T-helper 1 cell (primary cell): ENCODE measurements at places on chromosomes 4 and X.

DNA sequence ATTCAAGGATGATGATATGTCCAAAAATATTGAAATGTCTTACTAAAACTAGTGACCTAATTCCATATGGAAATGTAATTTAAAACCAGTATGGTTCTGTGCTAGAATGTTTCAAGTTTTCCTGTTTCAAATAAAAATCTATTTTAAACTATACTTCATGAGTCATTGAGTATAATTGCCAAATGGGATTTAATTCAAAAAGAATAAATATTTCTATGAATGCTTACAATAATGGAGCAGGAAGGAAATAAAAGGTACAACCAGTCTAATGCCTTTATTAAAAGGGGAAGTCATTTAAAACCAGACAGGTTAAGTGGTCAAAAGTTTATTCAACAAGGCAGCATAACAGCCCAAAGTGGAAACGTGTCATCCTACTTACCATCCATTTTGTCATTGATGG, 2347.1 kb downstream of the PCDH7 start:
- no peak for DNase-seq

- no peak for DNase-seq
Observed at GRCh38 chr4:139655116-139655515, 10.5 kb upstream of the MGST2 start.

DNA sequence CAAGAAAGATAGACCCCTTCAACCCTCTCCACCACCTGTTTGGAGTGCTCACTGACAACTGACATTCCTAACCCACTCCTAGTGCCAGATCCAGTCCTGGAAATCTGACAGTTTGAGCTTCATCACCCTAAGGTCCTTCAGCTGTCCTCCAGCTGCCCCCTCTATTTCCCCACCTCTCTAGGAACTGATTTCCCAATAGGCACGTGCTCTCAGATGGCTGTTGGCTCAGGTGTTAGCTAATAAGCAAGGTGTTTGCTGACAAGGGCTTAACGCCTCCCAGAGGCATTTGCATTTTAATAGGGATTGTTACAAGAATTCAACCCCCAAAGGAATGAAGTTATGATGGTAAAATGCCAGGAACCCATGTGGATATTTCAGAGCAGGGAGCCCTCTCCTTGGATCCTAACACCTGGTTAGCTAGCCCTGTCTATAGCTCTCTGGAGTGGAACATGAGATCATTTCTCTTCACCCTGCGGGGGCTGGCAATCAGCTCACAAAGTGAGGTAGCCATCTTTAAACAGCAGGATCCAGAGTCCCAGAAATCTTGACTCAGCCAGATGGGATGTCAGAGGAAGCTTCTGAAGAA, 348.5 kb upstream of the SFRP2 start:
- DNase-seq = no peak

GRCh38 chr4:683982-684622, 4.8 kb downstream of the SLC49A3 start:
- DNase-seq = no peak

GRCh38 chr4:18582841-18583240, 561.3 kb upstream of the LCORL start:
- DNase-seq = no peak

DNA sequence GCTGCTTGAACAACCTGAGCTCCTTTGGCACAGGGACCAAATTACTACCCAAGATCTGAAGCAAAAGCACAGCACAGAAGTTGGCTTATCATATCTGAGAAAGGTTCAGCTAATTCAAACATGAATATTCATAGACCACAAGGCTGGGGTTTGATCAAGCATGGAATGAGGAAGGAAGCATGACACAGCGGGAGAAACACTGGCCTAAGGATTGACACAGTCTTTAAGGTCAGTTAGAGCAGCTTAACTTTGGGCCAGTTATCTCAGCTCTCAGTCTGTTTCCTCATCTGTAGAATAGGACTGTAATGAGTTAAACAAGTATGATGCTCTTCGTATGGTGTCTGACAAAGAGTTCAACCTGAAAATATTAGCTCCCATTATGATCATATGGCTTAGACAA, 88.5 kb upstream of the CBR4 start:
- no peak for DNase-seq
